ENCODE measurements at places on chromosomes 3 and 15.

GRCh38 chr15:91488452-91488851 is 365.1 kb upstream of the SLCO3A1 start:
- DNase-seq = no peak

DNA sequence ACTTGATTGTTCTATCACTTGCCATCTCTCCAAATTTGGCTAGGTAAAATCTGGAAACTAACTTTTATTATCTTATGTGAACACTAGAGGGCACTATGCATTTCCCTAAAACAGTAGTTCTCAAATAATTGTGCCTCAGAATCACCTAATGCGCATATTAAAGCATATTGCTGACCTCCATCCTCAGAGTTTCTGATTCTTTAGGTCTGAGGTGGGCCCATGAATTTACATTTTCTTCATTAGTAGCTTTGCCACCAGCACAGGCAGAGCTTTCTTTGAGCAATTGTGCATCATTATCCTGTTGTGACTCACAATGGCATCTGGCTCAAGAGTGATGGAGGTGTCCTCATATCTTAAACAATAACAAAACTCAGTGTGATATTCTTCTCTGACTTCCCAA is 17.5 kb upstream of the BCHE start:
- no peak for DNase-seq

DNA sequence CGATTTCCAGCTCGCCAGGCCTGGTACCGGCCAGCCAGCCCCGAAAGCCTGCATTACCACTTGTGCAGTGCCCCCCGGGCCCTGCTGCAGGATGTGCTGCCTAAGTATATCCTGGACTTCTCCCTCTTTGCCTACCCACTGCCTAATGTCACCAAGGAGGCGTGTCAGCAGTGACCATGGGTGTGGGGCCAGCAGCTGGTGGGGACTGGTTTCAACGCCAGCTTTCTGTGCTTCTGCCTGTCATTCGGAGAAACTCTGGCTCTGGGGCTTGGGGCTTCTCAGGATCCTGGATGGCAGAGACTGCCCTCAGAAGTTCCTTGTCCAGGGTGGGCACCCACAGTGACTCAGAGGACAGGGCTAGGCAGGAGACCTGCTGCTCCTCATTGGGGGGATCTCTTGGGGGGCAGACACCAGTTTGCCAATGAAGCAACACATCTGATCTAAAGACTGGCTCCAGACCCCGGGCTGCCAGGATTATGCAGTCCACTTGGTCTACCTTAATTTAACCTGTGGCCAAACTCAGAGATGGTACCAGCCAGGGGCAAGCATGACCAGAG is 1.5 kb downstream of the CHST14 start:
- no peak for DNase-seq

GRCh38 chr15:35289024-35289617 is 204.0 kb upstream of the NANOGP8 start:
- DNase-seq = no peak

- no peak for DNase-seq
Observed at GRCh38 chr3:186496635-186497034, 47.5 kb downstream of the CRYGS start.

DNA sequence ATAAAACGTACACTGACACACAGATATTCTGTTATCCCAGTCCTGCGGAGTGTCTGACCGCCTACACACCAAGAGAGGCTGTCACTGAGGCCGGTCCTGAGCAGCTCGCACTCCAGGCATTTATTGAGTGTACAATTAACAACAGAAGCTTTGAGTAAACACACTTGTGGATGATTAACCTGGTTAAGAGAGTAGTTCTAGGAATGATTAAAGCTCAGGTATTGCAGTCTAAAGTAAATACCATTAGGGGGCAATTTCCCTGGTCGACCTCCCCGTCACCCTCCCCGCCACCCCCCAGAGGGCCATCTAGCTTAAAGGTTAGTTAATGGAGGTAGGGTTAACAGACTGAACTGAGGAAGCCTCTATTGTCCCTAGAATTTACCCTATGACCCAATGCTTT is 1278.5 kb downstream of the NSUN3 start:
- DNase-seq = no peak

DNA sequence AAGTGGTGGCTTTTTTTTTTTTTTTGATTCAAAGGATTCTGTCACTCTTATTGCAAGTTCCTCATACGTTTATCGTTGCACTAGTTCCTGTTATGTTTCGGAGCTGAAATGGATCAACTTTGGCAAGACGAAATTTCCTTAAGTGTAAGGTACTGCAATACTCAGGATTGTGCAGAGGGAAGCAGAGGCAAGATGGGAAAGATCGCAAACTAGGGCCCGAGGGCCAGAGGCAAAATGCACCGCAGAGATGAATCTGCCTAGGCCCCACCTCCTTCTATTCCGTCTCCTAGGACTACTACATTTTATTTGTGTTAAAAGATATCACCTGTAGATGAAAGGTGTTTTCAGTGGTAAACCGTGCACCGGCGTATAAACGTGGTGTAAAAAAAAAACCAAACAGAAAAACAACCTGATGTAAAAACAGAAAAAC is 331 bp downstream of the RNU6-1 start:
- no peak for DNase-seq

DNA sequence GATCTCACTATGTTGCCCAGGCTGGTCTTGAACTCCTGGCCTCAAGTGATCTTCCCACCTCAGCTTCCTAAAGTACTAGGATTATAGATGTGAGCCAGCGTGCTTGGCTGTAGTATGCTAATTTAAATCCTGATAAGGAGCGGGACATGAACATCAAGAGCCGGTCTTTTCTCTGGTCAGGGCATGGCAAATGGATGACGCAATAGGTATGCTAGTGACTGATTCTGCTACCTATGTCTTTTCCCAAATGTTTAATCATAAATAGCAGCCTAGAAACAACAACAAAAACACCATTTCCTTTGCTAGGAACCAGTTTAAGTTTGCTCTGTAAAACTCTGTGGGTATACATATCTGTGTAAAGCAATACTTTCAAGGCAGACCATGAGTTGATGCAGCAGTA is 64.7 kb downstream of the STARD9 start:
- DNase-seq = no peak

- no peak for DNase-seq
Observed at GRCh38 chr3:185831195-185831594, 6.4 kb upstream of the IGF2BP2 start.

GRCh38 chr3:161559177-161559998 is 62.8 kb downstream of the OTOL1 start:
- no peak for DNase-seq
